ENCODE measurements at places on chromosomes 4 and X.

DNA sequence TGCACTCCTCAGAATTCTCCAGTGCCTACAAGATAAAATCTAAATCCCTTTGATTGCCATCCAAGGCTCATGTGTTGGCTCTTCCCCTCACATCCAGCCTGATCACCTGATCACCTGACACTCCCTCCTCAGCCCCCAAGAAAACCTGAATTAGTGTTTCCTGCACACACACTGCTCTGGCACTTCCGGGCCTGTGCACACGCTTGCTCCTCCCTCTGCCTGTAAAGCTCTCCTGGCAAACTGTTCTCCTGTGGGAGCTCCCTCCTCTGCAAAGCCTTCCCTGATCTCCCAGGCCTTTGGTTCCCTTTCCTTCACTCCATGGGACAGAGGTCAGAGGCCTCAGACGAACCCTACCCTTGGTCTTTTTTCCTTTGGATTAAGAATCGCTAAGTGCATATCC, 19.9 kb downstream of the PHKA2 start:
- DNase-seq, result no peak

DNA sequence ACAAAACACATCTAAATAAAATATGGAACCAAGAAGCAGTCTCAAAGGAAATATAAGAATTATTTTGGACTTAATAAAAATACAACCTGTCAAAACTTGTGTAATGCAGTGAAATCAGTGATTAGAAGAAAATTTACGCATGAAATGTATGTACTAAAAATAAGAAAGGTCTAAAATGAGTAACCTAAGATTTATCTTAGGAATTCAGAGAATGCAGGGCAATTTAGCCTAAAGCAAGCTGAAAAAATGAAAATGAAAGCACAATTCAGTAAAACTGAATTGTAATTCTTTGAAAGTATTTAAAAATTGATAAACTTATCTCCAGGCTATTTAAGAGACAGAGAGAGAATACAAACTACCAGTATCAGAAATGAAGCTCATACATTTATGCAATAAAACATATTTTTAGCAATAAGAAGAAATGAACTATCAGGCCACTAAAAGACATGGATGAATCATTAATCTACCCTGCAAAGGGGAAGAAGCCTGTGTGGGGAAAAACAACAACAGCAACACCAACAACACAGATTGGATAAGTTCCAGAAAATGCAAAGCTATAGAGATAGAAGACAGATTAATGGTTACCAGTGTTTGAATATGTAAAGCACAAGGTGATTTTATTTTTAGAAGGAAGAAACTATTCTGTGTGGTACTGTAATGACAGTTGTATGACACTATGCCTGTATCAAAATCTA, 442.0 kb upstream of the ADGRL3 start:
- DNase-seq, result no peak

DNA sequence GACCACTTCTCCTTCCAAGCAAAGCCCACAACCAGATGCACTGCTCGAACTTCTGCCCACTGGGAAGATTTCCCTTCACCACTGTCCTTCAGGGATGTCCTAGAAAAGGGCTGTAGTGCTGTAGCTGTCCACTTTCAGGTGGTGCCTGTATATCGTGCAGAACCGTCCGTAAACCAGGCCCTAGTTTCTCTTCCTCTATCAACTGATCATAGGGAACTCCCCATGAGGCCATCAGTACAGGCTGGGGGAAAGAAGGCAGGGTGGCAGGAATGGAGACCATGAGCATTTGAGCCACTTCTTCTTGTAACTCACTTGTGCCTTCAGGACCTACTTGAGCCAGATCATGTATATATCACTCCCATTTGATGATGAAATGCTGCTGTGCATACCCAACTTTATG, 57.3 kb upstream of the FAM9B start:
- DNase-seq, result no peak

GRCh38 chrX:112668476-112669409, 11.0 kb downstream of the LHFPL1 start:
- no peak for DNase-seq

DNA sequence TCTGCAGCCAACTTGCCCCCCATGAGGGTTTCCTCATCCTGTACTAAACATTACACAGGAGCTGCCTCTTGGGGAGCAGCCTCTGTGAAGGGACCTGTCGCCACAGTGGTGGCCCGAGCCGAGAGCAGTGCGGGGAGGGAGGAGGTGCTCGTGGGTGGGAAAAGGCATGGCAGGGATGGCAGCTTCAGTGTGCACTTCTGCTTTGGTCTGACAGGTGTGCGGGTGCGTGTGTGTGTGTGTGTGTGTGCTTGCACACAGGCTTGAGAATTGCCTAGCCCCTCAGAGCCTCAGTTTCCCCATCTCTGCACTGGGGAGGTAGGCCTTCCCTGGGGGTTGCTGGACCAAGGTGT, 3.9 kb downstream of the SH3TC1 start:
- DNase-seq, result no peak

DNA sequence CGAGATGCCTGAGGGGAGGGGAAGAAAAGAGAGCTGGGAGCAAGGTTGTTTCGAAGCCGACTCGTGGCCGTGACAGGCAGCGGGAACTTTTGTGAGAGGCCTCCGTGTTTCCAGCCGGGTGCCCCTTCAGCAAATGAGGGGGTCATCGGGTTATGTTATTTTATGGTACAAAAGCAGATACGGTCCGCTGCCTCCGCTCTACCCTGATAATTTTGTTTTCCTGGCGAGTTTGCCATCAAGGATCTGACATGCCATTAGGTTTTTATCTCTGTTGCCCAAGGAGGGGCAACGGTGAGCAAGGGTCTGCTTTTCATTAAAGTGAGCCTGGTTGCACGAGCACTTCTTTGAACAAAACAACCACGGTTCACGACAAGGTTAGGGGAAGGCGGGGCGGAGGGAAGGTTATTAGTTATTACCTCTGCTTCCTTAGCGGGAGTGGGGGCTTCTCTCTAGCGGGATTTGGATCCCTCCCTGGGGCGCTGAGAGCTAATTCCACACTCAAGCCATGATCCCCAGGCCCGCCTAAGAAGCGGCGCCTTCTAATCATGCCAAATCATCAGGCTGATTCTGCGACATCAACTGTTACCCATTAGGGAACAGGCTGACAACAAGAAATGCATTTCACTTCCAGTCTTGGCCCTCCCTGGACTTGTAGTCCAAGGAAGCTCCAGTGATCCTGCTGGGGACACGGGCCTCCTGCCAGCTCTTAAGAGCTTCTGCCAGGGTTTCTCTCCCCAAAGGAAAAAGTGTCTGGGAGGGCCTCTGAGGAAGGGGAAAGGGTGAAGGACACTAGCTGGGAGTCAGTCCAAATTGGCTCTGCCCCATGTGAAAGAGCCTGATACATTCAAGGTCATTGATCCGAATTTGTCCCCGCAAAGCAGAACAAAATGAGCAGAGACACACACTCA, 617.7 kb downstream of the MID1IP1 start:
- no peak for DNase-seq

- no peak for DNase-seq
Measured at GRCh38 chrX:136574548-136574947, 42.5 kb downstream of the VGLL1 start.

- DNase-seq, result no peak
Measured at GRCh38 chr4:113838460-113838859, 76.9 kb upstream of the CAMK2D start.

DNA sequence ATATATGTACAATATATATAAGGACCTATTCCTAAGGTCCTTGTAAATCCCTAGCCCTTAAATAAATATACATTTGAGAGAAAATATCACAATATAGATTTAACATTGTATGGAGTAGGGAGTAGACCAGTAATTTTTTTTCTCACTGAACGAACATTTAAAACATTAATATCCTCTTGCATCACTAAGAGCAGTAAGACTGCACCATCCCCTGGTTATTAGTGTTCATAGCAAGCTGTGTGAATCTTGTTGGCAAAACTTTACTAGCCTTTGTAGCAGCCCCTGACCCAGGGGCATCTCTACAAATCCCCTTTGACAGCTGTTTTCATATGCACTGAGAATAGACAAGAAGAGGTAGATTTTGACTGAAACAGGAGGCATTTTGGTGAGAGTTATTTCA, 146.5 kb downstream of the IL1RAPL2 start:
- no peak for DNase-seq

- no peak for DNase-seq
Measured at GRCh38 chr4:171521726-171522125, 291.5 kb upstream of the GALNTL6 start.

DNA sequence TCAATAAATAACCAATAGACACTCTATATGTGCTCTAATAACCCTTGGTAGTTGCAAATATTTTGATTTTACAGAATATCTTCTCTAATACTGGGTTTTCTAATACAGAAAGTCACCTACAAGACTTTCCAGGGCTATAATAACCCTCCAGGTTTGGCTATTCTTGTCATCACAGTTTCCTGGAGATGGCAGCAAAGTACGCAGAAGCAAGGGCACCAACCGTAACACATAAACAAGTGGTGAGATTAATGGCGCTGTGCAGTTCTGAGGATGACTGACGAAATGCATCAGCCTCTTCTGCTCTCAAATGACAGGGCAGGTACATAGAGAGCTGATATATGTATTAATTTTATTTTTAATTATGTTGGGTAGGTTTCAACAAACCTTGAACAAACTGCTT, 122.4 kb downstream of the C4orf33 start:
- DNase-seq, result no peak

DNA sequence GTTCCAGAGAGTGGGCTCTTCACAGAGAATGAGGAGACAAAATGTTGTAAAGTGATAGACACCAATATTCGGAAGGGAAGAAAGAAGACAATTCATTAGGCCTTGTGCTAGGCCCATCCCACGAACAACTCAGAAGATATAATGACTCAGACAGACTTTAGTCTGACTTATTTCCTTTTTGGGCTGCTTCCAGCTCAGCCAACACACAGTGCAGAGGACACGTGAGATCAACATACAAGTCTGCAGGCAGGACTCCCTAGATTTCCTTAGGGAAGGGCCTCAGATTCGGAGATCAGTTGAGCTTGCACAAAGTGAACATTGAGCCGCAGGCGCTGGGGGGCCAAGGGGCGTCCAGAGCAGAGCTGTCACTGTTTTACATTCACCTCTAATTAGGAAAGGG, 290.7 kb upstream of the TENM3 start:
- DNase-seq, result no peak

- no peak for DNase-seq
Measured at GRCh38 chr4:108730579-108730978, 32.3 kb downstream of the ETNPPL start.

DNA sequence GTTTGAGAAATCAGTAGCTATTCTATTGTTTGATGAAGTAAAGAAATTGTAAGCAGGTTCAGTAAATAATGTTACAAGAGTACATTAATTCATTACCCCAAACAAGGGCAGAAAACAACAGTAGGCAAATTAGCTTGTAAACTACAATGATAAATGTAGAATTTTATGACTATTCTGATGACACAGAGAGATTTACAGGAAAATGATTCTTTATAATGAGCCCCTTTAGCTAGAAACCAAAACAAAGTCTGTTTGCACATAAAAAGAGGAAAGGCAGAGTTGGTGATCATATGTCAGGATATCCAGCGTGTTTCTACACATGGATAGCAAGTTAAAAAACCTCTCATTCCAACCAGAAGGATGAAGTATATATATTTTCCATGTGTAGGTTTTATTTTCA, 204.8 kb downstream of the CFAP299 start:
- DNase-seq, result no peak

DNA sequence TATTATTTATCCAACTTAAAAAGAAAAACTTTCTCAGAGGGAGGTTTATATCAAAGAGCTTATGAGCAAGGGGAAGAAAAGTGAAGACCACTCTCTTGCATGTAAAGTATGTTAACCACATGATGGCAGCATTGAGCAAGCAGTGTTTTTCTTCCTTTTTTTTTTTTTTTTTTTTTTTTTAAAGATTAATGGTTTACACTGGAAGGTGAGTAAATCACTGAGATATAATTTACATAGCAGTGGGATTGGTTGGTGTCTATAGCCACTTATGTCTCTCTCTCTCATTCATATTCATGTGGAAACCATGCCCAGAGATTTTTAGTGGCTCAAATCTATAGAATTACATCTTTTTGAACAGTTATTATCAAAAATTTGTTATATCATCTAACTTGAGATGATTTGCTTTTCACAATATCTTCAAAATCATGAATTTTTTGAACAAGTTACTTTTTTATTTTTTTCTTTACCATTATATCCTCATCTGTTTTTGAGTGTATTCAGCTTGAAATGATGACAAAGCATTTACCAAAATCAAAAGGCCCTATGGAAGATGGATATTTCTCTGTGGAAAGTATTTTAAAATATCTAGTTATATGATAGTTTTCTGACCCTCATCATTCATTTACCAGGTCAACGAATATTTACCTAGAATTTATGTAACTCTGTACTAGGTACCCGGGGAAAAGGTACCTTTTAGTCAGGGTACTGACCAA, 31.6 kb downstream of the MTHFD2L start:
- DNase-seq, result no peak

GRCh38 chrX:21225643-21226042, 148.6 kb upstream of the CNKSR2 start:
- DNase-seq, result no peak

DNA sequence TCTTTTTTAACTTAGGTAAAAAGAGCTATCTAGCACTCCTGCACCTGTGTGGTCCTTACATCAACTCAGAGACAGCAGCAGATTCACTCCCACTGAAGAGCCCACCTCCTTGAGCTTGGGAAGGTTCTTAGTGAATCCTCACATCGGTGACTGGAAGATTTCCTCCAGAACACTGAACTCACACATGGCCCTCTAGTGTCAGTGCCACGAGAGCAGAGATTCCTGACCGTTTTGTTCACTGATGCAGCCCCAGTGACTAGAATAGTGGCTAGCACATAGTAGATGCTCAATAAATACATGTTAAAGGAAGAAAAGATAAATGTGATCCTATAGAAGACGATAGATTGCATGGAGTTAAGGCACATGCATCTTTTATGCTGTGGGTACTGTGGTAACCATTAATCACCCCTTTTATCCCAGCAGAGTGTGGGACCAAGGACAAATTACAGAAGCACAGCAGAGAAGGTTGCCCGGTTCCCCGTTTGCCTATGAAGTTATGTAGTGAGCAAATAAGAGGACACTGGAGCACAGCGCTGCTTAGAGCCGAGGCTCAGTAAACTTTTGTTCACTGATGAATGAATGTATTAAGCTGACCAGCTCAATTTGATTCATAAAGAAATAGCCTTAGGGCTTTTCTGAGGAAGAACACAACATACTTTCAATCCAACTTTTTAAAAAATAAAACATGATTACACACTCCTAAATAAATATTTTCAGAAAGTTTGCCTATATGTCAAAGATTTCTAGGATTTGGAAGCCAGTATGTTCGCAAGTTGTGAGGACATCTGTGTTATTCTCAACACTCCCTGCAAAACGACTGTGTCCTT, 8.7 kb downstream of the GASK1B start:
- DNase-seq, result no peak

DNA sequence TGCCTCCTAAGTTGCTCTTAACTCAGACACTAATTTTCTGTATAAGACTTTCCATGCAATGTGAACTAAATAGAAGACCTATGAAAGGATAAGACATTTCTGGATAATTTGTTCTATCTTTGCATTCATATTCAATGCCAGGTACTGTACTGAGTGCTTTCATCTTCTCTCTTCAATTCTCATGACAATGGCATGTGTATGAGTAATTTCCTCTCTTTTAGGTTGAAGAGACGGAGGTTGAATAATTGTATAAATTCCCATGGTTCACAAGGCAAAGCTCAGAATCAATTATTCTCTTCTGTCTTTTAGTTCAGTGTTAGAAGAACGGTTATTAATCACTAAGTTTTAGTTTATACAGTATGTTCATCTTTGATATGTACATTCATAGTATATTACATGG, 29.3 kb upstream of the CFAP299 start:
- no peak for DNase-seq

All from D721Med (cell line).